NCI-H524 (cell line): ENCODE measurements at places on chromosomes 16 and 17.
A peak's percentile ranks its signal among the peaks of the same experiment; 100 is the strongest.

DNA sequence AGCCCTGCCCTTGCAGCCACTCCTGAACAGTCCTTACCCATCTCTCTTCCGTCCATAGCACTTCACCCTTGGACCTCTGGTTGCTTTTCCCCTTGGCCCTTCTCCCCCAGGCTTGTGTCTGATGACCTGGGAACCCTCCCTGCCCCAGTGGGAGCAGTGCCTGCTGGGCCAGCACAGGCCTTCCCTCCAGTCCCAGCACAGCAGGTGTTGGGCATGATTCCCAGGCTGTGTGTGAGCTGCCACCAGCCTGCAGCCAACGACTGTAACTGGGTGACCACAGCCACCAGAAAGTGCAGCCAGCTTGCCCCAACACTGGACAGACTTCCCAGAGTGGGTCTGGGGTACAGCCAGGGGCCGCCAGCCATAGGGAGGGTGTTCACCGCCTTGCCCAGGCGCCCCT, 30.0 kb downstream of the CRAMP1 start:
- no peak for DNase-seq

GRCh38 chr16:72220875-72221629, 49.1 kb upstream of the PMFBP1 start:
- DNase-seq: peak; percentile 38

- DNase-seq: no peak
Measured at GRCh38 chr16:66524601-66525164, 25.2 kb downstream of the TK2 start.

- no peak for DNase-seq
Measured at GRCh38 chr16:27511657-27512448, 37.9 kb downstream of the GTF3C1 start.

DNA sequence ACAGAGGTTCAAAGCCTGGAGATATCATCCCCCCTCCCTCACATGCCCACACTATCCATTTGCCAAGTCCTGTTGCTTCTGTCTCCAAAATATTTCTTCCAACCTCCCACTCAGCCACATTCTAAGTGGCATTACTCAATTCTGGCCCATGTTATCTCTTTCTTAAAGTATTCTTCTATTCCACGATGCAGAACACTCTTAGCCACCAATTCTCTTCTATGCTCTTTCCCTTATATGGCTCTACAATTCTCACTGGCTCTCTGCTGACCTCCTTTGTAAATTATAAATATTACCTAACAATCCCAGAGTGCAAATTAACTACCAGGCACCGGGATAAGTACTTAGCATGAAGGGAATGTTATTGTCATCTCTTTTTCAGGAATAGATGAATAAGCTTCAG, 82.4 kb downstream of the KCNJ2 start:
- DNase-seq: no peak

GRCh38 chr17:16929035-16929680, 42.8 kb downstream of the TNFRSF13B start:
- DNase-seq: peak; percentile 69

DNA sequence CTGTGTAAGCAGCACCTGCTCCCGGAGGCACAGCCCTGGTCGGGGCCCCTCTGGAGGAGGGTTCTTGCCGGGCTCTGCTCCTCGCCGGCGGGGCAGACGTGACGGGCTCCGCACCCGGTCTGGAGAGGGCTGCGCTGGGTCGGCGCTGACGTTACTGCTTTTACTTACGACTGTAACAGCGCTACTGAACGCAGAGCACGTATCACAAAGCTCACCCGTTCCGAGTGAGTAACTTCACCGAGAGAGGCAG, 1.3 kb upstream of the RAB40C start:
- DNase-seq: no peak

- no peak for DNase-seq
Measured at GRCh38 chr17:82948081-82948511, 108.3 kb upstream of the ZNF750 start.

- no peak for DNase-seq
Measured at GRCh38 chr17:36127911-36128310, 24.3 kb downstream of the CCL4 start.

DNA sequence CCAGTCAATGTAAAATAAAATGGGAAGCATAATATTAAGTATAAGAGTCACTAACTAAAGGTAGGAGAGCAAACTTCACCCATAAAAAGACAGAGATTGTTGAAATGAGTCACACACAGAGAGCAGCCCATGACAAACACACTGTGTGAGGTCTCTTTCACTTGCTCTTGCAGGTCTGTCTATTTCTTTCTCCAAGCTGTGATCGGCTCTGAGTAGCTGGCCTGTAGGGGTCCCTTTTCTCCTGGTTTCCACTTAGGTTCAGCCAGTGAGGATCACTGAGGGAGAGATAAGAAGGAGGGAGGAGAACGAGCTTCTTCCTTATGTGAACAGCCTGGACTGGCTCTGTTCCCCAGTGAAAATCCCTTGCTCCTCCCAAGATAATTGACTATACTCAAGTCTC, 133.7 kb upstream of the HS3ST3A1 start:
- DNase-seq: no peak

GRCh38 chr16:50247906-50248608, 18.3 kb upstream of the ADCY7 start:
- no peak for DNase-seq

GRCh38 chr16:4369007-4369733, 2.5 kb upstream of the VASN start:
- DNase-seq: no peak

DNA sequence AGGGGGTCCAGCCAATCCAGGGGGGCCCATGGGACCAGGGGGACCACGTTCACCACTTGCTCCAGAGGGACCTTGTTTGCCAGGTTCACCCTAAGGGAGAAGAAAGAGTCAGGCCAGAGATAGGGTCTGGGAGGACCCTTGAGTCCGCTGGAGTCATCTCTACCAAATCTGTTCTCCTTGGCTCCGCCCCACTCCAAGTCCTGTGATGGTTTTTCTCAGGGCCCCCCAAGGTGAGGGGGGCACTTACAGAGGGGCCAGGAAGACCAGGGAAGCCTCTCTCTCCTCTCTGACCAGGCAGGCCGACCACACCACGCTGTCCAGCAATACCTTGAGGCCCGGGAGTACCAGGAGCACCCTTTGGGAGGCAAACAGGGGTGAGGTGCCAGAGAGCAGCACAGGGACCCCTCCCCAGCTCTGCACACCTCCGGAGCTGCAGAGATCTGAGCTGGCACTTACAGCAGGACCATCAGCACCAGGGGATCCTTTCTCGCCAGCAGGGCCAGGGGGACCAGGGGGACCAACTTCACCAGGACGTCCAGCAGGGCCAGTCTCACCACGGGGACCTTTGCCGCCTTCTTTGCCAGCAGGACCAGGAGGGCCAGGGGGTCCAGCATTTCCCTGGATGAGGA, 12.4 kb downstream of the COL1A1 start:
- no peak for DNase-seq

DNA sequence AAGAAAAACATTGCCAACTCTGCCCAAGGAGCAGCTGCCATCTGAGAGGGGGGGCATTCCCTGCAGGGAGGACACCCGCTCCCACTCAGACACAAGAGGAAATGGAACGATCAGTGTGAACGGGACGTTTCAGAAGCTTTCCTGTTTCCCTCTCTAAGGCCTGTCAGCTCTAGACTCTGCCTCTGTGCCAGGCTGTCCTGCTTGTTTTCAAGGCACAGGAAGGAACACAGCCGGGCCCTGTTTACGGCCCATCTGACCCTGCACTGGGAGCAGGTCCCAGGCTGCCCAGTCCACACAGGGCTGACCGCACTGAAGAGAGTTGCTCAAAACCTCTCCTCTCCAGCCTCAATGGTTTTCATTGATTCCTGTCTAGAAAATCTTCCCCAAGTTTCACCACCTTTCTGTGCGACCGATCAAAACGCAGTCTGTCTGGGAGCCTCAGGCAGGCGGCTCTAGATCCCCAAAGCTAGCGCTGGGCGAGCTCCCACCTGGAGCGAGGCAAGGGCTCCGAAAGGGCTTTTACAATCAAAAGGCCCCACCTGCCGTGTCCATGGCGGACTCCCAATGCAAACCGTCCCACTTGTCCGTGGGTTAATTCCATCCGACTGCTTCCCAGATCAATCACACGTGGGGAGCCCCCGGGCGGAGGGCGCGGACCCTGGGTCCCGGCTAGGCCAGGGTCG, 1.5 kb downstream of the PIEZO1 start:
- DNase-seq: peak; percentile 51

DNA sequence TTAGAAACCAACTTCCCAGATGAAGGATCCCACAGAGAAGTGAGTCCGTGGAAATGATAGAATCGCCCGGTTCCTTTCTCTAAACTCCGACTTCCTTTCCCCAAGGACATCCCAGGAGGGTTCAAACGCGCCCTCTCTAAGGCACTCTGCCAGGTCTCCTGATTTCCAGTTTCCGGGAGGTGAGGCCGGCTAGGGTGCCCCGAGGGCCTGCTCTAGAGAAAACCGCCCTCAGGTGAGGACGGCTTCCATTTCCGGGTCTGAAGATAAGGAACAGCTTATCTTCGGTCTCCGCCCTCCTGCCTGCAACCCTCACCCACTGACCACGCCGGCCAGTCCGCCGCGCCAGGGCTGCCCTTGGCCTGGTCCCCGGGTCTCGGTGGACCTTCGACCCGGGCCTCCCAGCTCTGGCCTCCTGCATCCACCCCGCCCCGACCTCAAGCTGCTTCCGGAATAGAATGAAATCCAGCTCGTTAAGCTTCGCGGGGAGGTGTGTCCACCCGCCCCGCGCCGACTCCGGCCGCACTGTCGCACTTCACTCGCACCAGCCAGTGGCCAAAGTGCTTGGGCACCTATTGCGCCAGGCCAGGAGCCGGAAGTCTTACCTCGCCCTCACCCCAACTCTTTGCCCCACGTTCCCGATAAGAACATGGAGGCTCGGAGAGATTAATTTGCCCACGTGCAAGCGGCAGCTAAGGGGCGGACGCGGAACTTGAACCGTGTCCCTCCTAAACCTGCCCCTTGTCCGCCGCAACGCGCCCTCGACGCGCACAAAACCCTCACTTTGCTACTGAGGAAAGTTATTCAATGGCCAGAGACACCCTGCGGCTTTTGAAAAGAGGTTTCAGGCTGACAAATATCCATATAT, 836 bp upstream of the MMP15 start:
- DNase-seq: peak; percentile 13

- DNase-seq: no peak
Measured at GRCh38 chr16:68359398-68360191, 48.8 kb downstream of the PRMT7 start.

- no peak for DNase-seq
Measured at GRCh38 chr16:67199808-67200198, 872 bp downstream of the ELMO3 start.

GRCh38 chr17:77617516-77617915, 341.0 kb upstream of the TNRC6C start:
- no peak for DNase-seq

GRCh38 chr16:500709-501108, 26.8 kb upstream of the CAPN15 start:
- DNase-seq: no peak

DNA sequence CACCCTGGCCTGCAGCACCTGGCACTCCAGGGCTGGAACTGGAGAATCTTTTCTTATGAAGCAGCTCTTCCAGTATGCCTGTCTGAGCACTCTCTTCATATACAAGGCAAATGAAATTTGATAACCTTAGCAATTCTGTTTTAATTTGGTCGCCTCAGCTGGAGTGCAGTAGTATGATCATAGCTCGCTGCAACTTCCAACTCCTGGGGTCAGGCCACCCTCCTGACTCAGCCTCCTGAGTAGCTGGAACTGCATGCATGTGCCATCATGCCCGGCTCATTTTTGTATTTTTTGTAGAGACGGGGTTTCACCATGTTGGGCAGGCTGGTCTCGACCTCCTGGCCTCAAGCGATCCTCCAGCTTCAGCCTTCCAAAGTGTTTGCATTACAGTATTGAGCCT, 140.8 kb upstream of the CHMP6 start:
- DNase-seq: no peak

DNA sequence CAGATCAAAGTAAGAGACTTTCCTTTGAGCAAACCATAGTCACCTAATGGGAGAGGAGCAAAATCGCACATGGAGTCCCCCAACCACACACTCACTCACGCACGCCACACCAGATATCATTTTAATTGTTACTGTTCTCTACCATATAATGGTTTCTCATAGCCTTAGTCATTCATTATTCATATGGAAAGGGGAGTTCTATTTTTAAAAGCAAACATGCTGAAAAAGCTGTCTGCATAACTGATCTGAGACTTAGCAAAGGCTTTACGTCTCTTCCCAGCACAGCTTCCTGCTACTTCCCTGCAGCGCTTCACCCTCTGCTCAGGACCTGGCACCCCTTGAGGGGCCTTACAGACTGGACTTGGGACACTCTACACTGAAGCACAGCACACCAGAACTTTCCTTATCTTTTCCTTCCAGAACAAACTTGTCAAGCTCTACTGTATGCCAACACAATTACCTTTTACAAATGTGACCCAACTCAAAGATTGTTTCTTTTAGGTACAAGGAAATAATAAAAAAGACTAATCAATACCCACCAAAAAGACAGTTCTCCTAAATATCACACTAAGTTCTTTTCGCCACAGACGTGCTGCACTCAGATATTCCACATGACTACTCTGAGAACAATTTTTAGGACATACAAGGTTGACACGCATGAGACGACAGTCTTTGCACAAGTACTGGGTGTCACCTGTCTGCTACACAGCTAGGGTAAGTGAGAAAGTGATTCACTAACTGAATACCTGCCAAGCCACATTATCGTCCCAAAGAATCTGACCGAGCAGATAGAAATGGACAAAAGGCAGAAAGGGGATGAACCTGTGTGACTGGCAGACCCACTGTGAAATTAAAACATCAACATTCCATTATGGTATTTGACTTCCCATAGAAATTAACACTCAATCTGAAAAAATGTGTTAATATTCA, 21.5 kb downstream of the SRP68 start:
- no peak for DNase-seq

GRCh38 chr17:28960256-28961061, 9.1 kb upstream of the PHF12 start:
- no peak for DNase-seq

DNA sequence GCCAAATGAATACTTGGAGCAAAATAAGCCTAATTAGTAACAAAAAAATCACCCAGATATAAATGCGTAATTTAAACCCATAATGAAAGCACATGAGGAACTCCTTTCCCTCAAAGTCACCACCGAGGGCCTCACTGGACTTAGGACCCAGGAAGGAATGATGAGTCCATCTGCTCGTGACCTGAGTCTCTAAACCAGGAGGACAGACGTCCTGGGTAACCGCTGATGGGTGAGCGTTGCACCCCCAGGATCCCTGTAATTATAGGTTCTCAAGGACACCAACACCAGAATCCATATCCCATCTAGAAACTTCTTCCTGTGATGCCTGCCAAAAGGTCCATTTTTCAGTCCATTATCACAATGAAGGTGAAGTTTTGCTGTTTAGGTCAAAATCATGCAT, 121.4 kb downstream of the ZNF778 start:
- DNase-seq: no peak

DNA sequence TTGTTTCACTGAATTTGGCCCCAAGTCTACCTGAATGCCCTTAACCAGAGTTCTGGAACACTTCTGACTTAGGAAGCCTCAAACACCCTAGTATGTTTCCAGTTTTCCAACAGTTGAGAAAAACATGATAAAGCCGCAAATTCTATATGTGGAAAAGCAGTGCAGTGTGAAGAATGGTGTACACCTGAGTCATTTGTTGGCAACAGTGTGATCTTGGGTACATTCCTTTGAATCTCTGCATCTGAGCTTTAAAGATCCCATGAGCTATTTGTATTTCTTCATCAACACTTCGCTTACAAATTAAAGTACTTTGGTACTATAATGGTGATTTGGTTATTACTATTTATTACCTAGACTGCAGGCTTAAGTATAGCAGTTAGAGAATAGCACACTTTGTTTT, 93.6 kb upstream of the TBX2 start:
- no peak for DNase-seq

- no peak for DNase-seq
Measured at GRCh38 chr16:28905229-28905754, 19.7 kb downstream of the RABEP2 start.

- no peak for DNase-seq
Measured at GRCh38 chr16:20803561-20804214, 2.6 kb downstream of the ERI2 start.
